RKO (cell line): ENCODE measurements at places on chromosomes 1 and 21.
A peak's percentile ranks its signal among the peaks of the same experiment; 100 is the strongest.

GRCh38 chr1:71964188-71964587 lies 318.2 kb downstream of the NEGR1 start:
- no peak for DNase-seq

DNA sequence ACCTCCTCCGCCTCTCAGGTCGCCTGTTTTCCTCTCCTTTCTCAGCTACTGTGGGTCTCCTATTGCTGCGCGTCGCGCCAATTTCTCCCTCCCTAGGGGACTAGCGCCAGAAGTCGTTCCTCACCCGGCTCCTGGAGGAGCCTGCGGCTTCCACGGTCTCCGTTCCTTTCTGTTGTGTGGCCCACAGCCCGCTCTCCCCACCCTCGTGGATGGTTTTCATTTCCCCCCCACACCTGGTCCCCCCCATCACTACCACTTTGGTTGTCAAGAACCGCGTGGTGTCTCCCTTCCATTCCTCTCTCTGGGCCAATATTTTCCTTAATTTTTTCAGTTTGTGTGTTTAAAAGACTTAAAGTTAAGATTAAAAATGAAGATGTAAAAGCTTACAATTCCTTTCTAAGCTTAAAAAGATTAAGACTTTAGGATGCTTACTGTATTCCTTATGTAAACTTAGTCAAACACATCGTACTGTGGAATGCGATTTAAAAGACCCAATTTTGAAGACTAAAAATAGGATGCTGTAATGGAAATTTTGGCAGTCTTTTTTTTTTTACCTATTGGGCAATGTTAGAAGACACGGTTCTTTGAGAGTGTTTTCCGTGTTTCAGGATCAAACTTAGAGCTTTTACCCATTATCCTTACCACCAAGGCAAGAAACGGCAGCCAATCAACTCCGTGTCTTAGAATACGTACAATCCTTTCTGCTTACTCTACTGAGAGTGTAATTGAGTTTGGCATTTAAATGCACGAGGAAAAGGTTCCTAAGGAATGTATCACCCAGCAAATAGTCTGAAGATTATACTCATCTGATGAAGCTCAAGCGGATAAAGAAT lies 773 bp downstream of the CNST start:
- DNase-seq, result peak; percentile 91

DNA sequence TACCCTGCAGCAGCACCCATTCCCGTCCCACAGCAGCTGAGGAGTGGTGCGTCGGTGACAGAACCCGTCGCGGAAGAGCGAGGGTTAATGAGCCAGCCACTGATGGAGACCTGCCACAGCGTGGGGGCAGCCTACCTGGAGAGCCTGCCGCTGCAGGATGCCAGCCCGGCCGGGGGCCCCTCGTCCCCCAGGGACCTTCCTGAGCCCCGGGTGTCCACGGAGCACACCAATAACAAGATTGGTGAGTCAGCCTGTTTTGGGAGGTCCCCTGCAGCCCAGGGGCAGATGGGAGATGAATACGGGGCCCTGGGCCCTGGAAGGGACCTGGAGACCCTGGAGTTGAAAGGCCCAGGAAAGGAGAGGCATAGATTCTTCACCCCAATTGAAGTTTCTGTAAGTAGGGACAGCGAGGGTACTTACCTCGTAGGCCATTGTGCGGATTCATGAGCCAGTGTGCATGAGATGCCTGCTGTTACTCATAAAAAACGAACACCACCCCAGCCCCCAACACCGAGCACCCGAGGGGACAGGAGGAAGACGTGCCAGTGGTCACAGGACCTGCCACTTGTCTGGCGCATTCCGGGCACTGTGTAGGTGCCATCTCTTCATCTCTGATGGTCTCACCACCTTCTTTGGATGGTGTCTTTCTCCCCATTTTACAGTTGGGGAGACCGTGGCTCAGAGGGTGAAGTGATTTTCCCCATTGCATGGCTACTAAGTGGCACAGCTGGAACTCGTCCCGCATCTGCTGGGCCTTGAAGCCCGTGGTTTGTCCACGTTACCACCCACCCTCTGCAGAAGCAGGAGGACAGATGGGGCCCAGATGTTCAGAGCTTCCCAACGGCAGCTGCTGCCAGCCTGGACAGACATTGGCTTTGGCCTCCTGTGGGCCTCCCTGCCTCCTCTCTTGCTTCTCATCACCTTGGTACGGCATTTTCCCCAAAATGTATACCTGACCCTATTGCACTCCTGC lies 28.3 kb upstream of the TNFRSF1B start:
- DNase-seq, result no peak

DNA sequence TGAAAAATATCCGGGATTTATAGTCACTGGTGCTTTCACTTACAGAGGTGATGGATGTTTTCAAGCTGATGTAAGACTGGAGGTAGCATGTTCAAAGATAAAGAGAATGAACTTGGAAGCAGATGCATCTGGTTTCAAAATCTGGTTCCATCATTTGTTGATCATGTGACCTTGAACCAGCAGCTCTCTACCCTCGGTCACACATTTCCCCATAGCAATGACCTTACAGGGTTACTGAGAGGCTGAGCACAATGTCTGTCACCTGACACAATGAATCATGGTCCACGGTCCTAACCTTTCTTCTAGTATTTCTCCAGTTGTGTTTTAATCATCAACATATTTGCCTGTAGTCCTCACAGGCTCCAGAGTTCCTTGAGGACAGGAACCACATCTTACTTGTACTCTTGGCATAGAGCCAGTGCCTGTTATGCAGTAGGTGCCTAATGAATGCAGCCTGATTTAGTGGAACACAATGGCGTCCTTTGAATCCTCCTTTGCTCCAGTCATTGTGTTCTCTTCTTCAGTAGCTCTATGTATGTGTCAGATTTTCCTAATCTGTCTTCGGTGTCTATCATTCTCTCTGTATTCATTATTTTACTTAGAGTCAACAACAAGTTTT lies 667.3 kb downstream of the PTPRU start:
- no peak for DNase-seq

DNA sequence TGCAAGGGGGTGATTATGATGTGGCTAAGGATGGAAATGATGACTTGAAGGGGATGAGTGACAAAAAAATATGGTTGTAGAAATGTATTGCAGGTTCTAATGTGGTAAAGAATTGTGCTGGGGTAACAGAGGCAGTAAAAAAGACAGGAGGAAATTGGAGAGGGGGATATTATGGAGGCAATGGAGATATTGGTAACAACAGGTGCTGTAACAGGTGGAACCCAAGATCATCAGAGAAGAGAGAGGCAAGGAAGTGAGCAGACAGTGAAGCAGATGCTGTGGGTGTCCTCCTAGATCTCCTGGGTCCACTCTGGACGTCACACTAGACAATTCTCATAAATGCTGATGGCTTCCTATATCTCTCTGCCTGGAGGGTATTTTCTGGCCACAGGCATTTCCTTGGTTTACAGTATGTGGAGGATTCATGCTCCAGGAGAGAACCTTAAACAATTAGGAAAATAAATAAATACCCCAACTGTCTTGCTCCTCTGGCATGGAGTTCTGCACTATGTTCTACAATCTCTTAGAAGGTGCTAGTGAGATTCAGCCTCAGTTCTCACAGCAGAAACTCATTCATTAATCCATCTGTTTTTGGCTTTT lies 620.3 kb upstream of the PLXNA2 start:
- no peak for DNase-seq

DNA sequence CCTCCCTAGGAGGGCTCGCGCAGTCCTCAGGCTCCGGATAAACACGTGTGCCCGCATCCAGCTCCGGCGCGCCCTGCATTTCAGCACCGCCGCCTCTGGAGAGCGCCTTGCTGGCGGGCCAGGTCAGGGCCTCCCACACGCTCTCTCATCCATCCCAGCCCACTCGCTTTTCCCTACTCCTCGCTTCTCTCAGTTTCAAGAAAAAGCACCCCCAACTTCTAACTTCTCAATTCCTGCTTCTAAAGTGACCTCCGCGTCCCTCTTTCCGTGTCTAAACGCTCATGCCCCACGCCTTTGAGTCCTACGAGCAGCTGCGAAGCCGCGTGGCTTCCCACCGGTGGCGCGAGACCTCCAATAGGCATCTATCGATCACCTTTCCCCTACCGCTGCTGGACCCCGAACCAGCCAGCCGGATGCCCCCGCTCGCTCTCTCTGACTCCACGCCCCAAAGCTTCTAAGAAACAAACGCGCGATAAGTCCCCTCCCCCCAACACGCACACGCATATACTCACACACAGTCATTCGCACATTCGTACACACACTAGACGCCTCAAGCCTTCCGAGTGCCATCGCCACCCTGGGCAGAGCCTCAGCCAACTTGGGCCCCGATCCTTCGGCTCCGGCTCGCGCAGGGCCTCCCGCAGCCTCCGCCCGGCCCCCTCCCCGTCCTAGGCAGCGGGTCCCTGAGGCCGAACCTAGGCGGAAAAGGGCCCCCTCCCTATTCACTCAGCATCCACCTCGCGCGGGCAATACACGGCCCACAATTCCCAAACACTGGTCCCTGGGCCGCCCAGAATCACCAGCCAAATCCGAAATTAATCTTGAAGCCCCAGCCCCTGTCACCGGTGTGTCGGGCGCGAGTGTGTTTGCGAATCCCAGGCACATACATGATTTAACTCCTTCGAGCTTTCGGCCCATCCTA lies 1.1 kb downstream of the NMNAT2 start:
- no peak for DNase-seq

GRCh38 chr1:17686258-17686657 lies 68.9 kb upstream of the ACTL8 start:
- no peak for DNase-seq

DNA sequence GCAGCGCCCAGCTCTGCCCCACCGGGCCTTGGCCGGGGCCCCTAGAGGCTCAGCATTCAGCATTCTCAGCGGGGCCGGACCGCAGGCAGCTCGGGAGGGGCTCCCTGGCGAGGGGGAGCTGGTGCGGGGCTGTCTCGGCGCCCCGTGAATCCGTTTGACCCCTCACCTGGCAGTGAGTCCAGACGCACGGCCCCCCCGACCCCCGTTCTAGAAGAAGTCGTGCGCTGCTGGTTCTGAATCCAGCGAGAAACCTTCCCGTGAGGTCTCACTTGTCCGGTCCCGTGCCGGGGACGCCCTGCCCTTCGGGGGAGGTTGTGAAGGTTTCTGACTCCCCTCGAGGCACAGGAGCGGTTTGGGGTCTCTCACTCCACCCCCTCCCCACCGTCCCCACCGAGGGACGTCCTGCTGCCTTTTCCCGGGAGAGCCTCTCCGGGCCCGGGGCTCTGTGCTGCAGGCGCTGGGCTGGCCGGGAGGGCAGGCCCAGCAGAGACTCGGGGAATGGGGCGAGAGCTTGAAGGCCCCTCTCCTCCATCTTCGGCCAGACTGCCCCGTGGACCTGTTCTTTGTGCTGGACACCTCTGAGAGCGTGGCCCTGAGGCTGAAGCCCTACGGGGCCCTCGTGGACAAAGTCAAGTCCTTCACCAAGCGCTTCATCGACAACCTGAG lies 655 bp downstream of the COL6A1 start:
- DNase-seq, result peak; percentile 6

DNA sequence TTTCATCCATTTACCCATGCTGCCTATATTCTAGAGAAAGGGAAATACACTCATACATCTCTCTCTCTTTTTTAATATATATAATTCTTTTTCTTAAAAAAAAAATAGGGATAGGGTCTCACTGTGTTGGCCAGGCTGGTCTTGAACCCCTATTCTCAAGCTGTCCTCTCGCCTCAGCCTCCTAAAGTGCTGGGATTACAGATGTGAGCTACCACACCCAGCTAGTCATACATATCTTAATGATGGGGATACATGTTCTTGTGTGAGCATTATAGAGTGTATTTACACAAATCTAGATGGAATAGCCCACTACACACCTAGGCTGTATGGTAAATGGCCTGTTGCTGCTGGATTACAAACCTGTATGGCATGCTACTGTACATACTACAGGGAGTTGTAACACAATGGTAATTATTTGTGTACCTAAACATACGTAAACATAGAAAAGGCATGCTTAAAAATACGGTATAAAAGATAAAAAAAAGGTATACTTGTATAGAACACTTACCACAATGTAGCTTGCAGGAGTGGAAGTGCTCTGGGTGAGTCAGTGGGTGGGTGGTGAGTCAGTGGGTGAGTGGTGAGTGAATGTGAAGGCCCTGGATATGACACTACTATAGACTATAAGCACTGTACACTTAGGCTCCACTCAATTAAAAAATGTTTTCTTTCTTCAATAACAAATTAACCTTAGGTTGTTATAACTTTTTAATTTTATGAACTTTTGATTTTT lies 72.9 kb downstream of the IVNS1ABP start:
- peak; percentile 84 for DNase-seq

- DNase-seq, result no peak
Observed at GRCh38 chr1:153842006-153842471, 66.8 kb downstream of the SLC27A3 start.

GRCh38 chr1:218656301-218657037 lies 311.3 kb downstream of the TGFB2 start:
- DNase-seq, result no peak

GRCh38 chr1:54372978-54373377 lies 33.2 kb downstream of the SSBP3 start:
- DNase-seq, result no peak

DNA sequence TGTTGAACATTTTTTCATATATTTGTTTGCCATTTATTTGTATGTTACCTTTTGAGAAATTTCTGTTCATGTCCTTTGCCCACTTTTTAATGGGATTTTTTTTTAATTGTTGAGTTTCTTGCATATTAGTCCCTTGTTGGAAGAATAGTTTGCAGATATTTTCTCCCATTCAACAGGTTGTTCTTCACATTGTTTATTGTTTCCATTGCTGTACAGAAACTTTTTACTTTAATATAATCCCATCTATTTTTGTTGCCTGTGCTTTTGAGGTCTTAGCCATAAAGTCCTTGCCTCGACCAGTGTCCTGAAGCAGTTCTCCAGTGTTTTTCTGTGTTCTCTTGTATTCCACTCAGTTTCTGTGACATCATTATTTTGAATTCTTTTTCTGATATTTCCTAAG lies 54.2 kb upstream of the B3GALT2 start:
- no peak for DNase-seq

DNA sequence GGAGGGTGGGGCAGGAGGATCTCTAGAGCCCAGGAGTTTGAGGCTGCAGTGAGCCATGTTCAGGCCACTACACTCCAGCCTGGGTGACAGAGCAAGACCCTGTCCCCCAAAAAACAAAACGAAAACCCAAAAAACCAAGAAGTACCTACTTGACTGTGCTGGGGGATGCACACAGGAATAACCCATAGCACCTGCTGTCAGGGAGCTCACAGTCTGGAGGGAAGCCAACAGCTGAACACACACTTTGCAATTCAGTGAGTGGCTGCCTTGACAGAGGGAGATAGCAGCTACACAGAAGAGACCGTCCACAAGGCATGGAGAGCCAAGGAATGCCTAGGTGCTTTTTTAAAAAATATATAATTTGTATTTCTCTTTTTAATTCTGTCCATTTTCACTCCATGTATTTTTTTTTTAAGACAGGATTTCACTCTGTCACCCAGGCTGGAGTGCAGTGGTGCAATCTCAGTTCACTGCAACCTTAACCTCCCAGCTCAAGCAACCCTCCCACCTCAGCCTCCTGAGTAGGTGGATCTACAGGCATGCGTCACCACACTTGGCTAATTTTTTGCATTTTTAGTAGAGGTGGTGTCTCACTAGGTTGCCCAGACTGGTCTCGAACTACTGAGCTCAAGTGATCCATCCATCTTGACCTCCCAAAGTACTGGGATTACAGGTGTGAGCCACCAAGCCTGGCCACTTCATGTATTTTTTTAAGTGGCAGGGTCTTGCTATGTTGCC lies 68.7 kb downstream of the NID1 start:
- DNase-seq, result no peak

- DNase-seq, result no peak
Observed at GRCh38 chr1:156945881-156946661, 25.6 kb downstream of the LRRC71 start.
